ENCODE measurements at places on chromosomes 12 and 14.
A peak's percentile ranks its signal among the peaks of the same experiment; 100 is the strongest.

DNA sequence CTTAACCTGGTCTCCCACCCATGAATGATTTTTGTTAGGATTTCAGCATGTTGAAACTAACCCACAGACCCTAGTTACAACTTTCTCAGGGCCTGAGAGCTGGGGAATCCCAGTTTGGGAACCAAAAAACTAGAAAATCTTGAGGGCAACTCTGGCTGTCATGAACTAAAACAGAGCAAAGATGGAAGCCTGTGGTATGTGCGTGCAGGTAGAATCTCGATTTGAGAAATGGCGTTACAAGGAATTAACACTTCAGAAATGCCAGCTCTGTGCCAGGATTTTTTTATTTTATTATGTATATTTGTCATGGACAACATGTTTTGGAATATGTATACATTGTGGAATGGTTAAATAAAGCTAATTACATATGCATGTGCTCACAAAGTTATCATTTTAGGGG, 36.4 kb upstream of the BCL2L14 start:
- no peak for DNase-seq

DNA sequence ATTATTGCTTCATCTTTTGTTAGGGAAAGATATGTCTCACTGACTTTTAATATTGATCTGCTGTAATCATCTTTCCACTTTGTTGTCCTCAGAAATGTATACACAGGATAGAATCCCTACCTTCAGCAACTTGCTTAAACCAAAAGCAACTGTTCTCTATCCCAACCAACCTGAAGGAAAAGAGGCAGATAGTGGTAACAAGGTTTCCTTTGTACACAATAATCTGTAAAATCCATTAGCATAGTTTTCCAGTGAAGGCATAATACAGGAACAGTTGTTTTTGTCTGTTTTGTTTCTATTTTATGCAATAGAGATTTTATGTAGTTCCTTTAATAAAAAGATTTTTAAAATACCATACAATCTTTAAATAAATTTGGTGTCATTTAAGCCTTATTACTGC, 170.5 kb downstream of the PIK3C2G start:
- DNase-seq = no peak

- no peak for DNase-seq
Observed at GRCh38 chr12:65155784-65156183, 13.6 kb upstream of the LEMD3 start.

GRCh38 chr12:128586451-128587029, 237.2 kb downstream of the SLC15A4 start:
- no peak for DNase-seq

DNA sequence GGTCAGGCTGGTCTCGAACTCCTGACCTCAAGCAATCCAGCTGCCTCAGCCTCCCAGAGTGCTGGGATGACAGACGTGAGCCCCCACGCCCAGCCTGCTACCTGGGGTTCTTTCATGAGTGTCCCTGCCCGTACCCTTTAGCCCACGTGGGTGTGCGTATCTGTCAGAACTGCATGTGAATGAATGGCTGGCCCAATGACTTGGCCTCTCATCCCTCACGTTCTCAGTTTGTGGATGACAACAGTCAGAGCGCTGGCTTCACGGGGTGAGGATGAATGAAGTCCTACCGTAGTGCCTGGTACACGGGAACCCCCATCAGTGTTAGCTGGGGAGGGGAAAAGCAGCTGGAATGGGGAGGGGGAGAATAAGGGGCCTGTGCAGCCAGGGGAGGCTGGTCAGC, 16.1 kb upstream of the ZDHHC22 start:
- DNase-seq = no peak

DNA sequence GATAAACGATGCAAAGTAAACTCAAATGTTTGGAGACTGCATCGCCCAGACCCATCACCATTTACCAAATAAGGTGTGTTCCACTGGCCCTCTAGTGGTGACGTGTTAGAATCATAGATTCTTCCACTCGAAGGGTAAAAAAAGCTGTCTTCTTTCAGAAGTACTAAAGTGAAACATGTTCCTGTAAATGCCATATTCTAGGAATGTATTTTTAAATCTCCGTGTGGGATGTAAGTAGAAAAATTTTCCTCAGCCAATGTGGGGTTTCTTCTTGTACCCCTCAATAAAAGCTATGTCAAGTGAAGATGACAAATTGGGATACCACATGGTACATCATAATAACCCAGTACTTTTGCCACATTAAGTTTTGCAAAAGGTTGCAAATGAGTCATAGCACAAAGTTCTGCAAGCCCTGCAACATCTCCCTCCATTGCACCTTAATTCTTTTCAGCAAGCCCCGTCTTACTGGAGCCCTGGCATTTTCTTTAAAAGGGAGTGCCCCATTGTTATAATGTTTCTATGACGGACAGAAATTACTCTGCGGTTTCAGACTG, 100.8 kb downstream of the CCER1 start:
- DNase-seq = no peak

GRCh38 chr14:31026077-31026449, at the start of gene STRN3:
STRN3 (minus strand) TSS chr14:31026379; CDS start chr14:31026185, 194 bp downstream.
- DNase-seq = no peak

DNA sequence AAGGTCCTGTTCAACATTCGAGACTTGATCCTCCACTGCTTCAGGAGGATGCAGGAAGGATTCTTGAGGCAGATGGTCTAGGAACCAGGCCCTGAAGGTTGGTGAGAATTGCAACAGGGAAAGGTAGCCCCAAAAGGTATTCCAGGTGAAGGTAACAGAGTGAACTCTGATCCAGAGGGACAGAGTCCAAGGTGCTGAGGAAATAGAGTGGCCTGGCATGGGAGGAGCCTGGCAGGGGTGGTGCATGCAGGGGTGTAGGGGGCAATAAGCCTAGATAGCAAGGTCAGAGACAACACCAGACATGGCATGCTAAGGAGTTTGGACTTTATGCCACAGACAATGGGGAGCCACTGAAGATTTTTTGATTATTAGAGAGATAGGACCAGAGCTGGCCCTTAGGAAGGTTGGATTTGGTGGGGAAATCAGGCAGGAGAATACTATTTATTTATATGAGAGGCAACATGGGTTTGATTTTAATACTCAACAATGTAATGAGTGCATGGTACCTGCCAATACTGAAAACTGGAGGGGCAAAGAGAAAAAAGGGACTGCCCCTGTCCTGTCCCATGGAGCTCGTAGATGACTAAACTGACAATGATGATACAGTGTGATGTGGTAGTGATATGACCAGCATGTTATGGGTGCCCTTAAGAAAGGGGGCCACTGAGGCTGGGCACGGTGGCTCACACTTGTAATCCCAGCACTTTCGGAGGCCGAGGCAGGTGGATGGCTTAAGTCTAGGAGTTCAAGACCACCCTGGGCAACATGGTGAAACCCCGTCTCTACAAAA, 50.5 kb upstream of the TMED10 start:
- no peak for DNase-seq

DNA sequence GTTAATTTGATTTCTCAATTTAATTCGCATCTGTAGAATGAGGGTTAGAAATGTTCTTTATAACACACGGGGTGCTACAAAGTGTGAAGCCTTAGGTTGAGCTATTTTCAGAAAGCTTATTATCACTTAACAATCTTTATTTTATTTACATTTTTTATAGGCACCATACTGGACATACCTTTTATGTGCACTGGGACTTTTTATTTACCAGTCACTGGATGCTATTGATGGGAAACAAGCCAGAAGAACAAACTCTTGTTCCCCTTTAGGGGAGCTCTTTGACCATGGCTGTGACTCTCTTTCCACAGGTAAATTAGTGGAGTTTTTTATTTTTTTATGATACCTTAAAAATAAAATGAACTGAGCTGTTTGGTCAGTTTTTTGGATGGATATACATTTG, 16.5 kb downstream of the CHPT1 start:
- DNase-seq = no peak

GRCh38 chr12:110932046-110932445, 11.7 kb upstream of the MYL2 start:
- no peak for DNase-seq

- DNase-seq = no peak
Observed at GRCh38 chr12:113860059-113860820, 105.9 kb downstream of the RBM19 start.

DNA sequence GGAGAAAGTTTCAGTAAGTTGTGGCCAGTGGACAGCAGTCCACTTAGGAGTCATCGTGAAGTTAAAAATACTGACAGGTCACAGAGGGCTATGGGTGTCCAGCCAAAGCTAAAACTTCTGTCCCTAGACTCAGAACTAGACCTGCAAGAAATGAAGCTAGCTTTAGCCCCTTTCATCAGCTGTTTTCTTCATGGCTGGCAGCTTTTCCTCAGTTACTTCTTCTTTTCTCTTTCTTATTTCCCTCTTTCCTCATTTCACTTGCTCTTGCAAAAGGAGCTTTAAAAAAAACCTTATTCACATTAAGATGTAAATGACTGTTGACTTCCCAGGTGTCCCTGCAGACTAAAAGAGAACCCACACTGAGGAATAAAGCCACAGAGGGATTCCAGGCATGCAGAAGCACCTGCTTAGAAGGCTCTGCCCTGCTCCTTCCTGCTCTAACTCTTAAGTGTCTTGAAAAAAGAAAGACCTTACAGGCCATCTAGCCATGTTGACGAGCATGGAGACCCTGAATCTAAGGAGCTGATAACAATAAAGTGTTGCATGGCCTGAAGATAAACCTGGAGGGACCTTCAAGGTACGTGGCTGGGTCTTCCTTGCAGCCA, 69.7 kb upstream of the CCND2 start:
- DNase-seq = no peak

DNA sequence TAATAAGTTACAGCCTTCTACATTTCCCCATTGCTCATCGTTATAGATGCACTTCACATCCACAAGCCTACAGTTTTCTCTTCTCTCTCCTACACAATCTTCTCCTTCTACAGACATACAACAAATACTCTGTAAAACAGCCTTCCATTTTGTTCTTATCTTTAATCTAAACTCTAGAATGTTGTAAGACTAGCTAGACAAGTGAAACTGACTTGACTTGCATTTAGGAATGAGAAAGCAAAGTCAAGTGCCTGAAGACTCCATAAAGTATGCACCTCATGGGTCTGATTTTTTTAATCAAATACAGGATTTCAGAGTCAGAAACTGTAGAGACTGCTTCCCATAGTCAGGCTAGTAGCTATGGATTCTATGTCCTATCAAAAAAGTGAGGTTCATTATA, 190.3 kb downstream of the KLHL28 start:
- DNase-seq = no peak

- DNase-seq = peak; percentile 38
Observed at GRCh38 chr12:27383429-27384260, 51.0 kb downstream of the BMAL2 start.

GRCh38 chr12:6947615-6948014, 3.5 kb upstream of the PTPN6 start:
- DNase-seq = no peak

- DNase-seq = no peak
Observed at GRCh38 chr12:93857991-93858447, 180.8 kb downstream of the CRADD start.

- no peak for DNase-seq
Observed at GRCh38 chr14:58296726-58297125, 1.6 kb upstream of the ARID4A start.

DNA sequence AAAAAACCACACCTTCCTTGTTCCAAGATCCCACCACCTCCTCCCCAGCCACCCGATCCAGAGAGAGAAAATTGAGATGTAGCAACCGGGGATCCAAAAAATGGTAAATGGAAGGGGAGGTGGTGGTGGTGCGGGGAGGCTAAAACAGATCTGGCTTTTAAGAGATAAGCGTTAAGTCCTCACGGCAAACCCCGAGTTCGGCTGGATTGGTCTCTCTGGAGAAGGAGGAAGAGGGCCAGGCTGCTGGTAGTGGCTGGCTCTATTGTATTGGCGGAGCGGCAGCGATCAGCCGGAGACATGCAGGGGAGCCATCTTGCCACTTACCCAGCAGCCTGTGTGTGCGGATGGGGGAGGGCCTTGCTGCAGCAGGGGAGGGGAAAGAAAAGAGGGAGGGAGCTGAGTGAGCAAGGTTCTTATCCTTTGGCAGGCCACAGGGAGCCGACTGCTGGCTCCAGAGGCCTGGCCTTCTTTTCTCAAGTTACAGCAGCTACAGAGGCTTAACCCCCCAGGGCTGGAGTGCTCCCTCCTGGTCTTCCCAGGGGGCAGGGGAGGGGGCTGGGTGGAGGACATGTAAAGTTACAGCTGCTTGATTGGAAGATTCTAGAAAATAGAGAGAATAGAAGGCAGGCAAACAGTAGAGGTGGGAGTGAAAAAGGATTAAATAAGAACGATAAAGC, 14.1 kb upstream of the CDH24 start:
- DNase-seq = peak; percentile 23

DNA sequence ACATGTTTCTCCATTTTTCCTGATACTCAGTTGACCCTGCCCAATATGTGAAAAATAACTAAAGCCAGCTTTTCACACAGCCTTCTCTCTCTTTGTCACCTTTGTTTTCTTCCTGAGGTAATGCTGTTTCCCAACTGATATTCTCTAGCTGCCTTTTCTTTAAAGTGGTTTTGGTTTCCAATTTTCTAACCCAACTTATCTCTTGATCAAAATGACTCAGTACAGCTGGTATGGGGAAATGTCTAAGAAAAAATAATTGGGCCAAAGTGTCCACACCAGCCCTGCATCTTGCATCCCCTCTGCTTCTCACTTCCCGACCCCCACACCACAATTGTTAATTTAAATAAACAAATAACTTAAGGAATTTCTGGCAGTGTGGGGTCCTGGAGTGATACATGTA, 193.8 kb downstream of the SYT1 start:
- no peak for DNase-seq

DNA sequence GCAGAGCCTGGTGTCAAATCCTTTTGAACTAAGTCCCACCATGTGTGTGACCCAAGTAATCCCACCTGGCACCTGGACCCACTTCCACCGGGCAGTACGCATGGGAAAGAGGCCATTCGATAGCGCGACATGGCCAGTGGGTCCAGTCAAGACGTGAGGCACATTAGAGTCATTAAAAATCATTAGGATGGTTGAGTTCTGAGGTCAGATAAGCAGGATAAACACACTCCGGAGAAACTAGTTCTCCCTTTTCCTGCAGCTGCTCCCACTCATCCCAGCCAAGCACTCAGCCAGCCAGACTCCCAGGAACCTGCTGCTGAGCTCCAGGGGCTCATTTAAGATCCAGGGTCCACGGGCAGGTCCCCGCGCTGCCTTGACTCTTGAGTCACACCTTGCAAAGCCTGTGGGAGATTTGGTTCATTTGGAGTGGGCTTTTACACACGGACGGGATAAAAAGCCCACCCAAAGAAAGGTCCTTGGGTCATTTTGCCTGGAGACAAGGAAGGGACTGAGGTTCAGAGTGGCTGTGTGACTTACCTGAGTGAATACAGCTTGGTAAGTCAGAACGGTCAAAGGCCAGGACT, 313.9 kb downstream of the BCL11B start:
- no peak for DNase-seq

- DNase-seq = no peak
Observed at GRCh38 chr14:23137192-23137812, 18.2 kb upstream of the CEBPE start.

- no peak for DNase-seq
Observed at GRCh38 chr12:109940339-109940923, 40.4 kb downstream of the TCHP start.

DNA sequence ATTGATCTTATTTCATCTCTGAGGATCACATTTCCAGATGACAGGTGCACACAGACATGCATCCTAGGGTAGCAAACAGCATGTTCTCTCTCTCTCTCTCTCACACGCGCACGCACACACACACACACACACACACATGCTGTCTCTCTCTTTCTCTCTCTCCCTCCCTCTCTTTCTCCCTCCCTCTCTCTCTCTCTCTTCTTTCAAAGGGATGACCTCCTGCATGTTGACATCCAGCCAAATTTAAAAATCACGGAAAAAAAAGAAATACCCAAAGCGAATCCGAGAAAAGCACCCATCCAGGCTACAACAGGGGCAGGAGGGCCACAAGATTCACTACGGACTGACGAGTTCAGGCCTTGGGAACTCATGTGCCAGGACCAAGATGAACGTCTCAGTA, 2.3 kb downstream of the KSR2 start:
- no peak for DNase-seq

Data from stimulated activated CD4-positive, alpha-beta T cell treated with anti-CD3 and anti-CD28 coated beads, Interleukin-1b, Interleukin-23, amount 100 ng/mL, for 1 hour (primary cell).